A549 treated with GW870086 at 1 μM for 4 hours (cell line): ENCODE measurements at places on chromosomes 1 and 21. TPM values are rescaled to one million over a fixed set of nuclear protein-coding genes. Genes with fewer than 3 reads are reported as not detected.

JAM2 gene
- not detected in 5 replicates for total RNA-seq

ABCD3 gene
- total RNA-seq = 20.5 to 26.9 TPM (median 24.9 TPM) in 5 replicates

C1orf210 gene
- total RNA-seq = not detected in 5 replicates

C4BPA gene
- total RNA-seq = 0.46 to 0.77 TPM (median 0.54 TPM) in 5 replicates

SERTAD4 gene
- 0.39 to 0.57 TPM (median 0.46 TPM) in 5 replicates for total RNA-seq

C8B gene
- not detected in 5 replicates for total RNA-seq

SGIP1 gene
- not detected in 5 replicates for total RNA-seq

CHI3L1 gene
- not detected in 5 replicates for total RNA-seq

CR2 gene
- 0.03 to 0.05 TPM in 2 of 5 replicates, not detected in the others for total RNA-seq

INAVA gene
- 43.6 to 60.0 TPM (median 49.4 TPM) in 5 replicates for total RNA-seq

GPR37L1 gene
- total RNA-seq = 0.15 to 0.21 TPM (median 0.16 TPM) in 5 replicates

IL19 gene
- total RNA-seq = not detected in 5 replicates

AMPD1 gene
- total RNA-seq = not detected in 5 replicates
